ENCODE measurements at places on chromosomes 12 and 14.

DNA sequence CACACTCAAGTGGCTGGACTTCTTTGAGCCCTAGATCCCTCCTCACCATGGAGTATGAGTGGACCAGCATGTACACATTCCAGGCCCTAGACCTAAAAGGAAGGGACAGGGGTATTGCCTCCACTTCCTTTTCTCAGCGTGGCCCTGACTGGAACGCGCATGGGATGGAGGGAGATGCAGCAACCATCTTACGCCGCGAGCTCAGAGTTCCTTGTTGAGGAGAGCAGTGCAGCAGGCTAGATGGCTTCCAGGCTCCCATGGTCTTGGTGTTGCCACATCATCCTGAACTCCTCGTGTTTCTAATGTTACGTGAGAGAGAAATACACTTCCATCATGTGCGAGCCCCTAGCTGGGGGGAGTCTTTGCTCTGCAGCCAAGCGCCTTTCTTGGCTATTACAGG is 61.8 kb upstream of the DIO3 start:
- no peak for DNase-seq

- no peak for DNase-seq
These were observed 1.4 kb upstream of the DIO3 start for GRCh38 chr14:101559624-101560533.

DNA sequence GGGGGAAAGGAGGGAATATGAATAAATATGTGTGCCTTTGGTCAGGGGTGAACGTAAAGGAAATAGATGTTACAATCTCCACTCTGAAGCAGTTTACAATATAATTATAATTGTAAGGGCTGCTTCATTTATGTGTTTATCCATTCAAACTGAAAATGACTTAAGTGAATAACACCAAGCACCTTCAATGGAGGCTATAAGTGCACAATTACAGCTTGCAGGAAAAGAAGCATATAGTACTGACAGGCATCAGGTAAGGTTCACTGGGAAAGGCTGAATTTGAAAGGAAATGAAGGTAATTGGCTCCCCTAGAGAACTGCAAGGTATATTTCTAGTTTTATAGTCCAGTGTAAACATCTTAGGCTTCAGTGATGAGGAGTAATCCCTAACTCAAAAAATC is 192.7 kb downstream of the STXBP6 start:
- DNase-seq: no peak

- DNase-seq: no peak
These were observed 8.6 kb downstream of the SLC38A6 start for GRCh38 chr14:60989599-60989998.

- DNase-seq: no peak
These were observed 124.4 kb upstream of the KRR1 start for GRCh38 chr12:75635606-75636444.

GRCh38 chr12:122681814-122682213 is 21.3 kb downstream of the HCAR2 start:
- no peak for DNase-seq
